ENCODE measurements at places on chromosomes 11 and 22. TPM values are rescaled to one million over a fixed set of nuclear protein-coding genes. Genes with fewer than 3 reads are reported as not detected.

KBTBD3 gene
- 8.8 TPM for total RNA-seq

APOA1 gene
- total RNA-seq, result 5.3 TPM

ARHGAP42 gene
- total RNA-seq, result 7.7 TPM

CENPM gene
- 0.25 TPM for total RNA-seq

C1QTNF5 gene
- 6.9 TPM for total RNA-seq

CHRM1 gene
- total RNA-seq, result not detected

BDNF gene
- total RNA-seq, result 0.52 TPM

GAS2L1 gene
- total RNA-seq, result 8.9 TPM

TMPRSS4 gene
- total RNA-seq, result not detected

HSPB2 gene
- 0.34 TPM for total RNA-seq

TRIM48 gene
- total RNA-seq, result not detected

DCHS1 gene
- 16.4 TPM for total RNA-seq

NUP50 gene
- total RNA-seq, result 48.9 TPM

OOSP2 gene
- not detected for total RNA-seq

INPP5J gene
- 1.6 TPM for total RNA-seq

SF3A1 gene
- total RNA-seq, result 70.1 TPM

LRRC10B gene
- total RNA-seq, result 3.0 TPM

BTG4 gene
- total RNA-seq, result not detected

GLB1L2 gene
- 15.6 TPM for total RNA-seq

TMPRSS6 gene
- not detected for total RNA-seq

SLC25A45 gene
- 3.3 TPM for total RNA-seq

GTSE1 gene
- 0.18 TPM for total RNA-seq

OR51E2 gene
- total RNA-seq, result 0.11 TPM

PIH1D2 gene
- 0.83 TPM for total RNA-seq

TRIM29 gene
- total RNA-seq, result 5.9 TPM

KCNQ1 gene
- total RNA-seq, result 3.8 TPM

PLAAT5 gene
- total RNA-seq, result 3.8 TPM

ZP1 gene
- not detected for total RNA-seq

CELSR1 gene
- 4.2 TPM for total RNA-seq

TRIM34 gene
- 6.1 TPM for total RNA-seq

SLC25A18 gene
- total RNA-seq, result 0.95 TPM

C11orf54 gene
- 48.0 TPM for total RNA-seq

ZBED4 gene
- 8.5 TPM for total RNA-seq

CHID1 gene
- 75.7 TPM for total RNA-seq

CASP5 gene
- not detected for total RNA-seq

SHANK2 gene
- 1.8 TPM for total RNA-seq

CALCB gene
- total RNA-seq, result not detected

THRSP gene
- total RNA-seq, result not detected
